ENCODE measurements at places on chromosomes 13 and 19.

DNA sequence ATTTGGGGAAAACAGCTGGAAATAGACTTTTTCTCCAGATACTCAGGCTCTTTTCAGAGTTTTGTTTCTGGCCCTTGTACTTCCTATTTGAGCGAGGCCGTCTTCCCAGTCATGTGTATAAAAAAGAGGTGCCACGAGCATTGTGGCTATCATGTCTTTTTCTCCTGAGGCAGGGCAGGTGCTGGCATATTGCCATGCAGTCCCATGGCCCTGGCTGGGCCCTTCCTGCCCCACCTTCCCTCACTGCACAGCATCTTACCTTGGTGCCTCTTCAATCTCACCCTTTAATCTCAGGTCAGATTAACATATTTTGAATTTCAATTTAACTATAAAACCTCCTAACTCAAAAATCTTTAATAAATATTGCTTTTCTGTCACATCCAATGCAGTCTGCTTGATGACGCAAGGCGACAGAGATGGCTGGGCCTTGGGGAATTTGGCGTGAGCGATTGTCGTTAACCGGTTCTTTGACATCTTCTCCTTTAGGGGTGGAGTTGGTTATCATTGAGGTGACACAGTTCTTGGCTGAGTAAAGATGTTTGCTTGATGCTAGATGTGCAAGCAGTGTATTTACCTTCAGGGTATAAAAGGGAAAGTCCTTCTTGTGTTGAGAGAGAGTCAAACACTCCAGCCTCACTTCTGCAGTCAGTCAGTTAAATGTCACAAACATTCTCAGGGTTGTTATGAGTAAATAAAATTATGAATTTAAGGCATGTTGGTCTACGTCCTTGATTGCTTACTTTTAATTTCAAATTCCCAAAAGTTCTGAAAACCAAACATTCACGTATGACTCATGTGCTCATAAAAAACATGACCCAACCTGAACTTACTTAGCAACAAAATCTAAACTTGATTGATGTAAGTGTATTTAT lies 289.9 kb downstream of the MYO16 start:
- DNase-seq, result no peak

- DNase-seq, result no peak
Observed at GRCh38 chr13:19860884-19861655, 2.4 kb downstream of the ZMYM5 start.

DNA sequence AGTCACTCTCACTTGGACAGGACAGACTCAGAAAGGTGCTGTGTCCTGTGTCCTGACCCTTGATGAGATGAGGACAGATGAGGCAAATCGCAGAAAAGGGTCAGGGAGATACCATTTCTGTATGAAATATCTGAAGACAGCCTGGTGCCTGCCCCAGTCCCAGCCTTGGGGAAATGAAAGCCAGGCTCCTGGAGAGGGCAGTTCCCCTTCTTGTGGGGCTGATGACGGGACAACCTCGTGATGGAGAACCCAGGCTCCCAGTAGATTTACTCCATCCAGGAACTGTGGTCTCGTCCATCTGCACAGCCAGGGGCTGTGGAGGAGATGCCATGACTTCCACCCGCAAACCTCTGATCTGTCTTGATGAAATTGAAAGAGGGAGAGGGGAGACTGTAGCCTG lies 13.8 kb downstream of the LILRB1 start:
- peak; percentile 95 for DNase-seq

DNA sequence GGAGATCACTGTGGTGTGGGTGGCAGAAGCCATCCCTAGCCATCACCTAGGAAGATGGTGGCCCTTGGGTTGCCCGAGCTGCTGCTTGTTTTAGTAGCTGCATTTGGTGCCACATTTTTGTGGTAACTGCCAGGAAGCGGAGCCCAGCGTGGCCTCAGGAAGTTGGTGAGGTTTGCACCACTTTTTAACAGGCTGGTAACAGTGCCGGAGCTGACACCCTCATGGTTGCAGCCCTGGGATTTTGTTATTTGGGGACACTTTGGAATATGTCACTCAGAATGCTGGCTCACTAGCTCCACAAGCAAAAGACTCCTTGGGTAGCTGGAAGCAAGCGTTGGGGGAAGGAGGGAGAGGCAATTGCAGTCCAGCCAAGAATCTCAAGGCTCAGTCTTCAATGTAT lies 22.1 kb downstream of the ACTN4 start:
- DNase-seq, result no peak

DNA sequence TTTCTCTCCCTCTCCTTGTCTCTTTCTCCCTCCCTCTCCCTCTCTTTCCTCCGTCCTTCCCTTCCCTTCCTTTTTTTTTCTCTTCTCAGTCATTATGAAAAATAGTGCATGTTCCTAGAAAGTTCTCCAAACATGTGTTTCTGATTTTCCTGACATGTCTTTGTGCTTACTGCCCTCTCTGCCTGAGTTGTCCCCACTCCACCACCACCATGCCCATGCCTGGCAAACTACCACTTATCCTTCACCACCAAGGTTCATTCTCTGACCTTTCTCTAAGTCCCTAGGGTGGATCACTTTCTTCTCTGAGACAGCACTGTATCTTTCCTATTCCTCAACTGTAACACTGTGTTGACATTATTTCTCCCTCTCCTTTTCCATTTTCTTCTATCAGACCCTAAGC lies 98.2 kb downstream of the LACC1 start:
- no peak for DNase-seq

DNA sequence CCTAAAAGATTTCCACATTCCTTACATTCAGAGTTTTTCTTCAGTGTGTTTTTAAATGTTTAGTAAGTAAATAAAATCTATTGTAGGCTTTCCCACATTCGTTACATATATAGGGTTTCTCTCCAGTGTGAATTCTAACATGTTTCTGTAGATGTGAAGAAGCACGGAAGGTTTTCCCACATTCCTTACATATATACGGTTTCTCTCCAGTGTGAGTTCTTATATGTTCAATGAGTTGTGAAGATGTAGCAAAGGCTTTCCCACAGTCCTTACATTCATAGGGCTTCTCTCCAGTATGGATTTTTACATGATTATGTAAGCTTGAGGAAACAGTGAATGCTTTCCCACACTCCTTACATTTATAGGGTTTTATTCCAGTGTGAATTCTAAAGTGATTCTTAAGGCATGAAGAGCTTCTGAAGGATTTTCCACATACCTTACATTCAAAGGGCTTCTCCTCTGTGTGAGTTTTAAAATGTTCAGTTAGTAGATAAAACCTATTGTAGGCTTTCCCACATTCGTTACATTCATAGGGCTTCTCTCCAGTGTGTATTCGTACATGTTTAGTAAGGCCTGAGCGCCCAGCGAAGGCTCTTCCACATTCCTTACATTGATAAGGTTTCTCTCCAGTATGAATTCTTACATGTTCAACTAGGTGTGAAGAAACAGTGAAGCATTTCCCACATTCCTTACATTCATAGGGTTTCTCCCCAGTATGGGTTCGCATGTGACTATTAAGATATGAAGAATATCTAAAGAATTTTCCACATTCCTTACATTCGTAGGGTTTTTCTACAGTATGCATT lies 18.2 kb downstream of the ZNF121 start:
- no peak for DNase-seq

DNA sequence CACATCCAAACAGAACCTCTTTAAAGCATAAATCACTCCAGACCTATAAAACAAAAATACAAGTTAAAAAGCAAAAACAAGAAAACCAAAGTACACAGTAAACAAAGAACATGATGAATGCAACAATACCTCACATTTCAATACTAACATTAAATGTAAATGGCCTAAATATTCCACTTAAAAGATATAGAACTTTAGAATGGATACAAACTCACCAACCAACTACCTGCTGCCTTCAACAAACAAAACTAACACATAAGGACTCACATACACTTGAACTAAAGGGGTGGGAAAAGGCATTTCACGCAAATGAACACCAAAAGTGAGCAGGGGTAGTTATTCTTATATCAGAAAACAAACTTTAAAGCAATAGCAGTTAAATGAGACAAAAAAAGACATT lies 44.9 kb upstream of the PABPC3 start:
- no peak for DNase-seq

- peak; percentile 1 for DNase-seq
Observed at GRCh38 chr19:52307275-52307674, 10.3 kb downstream of the ZNF480 start.

DNA sequence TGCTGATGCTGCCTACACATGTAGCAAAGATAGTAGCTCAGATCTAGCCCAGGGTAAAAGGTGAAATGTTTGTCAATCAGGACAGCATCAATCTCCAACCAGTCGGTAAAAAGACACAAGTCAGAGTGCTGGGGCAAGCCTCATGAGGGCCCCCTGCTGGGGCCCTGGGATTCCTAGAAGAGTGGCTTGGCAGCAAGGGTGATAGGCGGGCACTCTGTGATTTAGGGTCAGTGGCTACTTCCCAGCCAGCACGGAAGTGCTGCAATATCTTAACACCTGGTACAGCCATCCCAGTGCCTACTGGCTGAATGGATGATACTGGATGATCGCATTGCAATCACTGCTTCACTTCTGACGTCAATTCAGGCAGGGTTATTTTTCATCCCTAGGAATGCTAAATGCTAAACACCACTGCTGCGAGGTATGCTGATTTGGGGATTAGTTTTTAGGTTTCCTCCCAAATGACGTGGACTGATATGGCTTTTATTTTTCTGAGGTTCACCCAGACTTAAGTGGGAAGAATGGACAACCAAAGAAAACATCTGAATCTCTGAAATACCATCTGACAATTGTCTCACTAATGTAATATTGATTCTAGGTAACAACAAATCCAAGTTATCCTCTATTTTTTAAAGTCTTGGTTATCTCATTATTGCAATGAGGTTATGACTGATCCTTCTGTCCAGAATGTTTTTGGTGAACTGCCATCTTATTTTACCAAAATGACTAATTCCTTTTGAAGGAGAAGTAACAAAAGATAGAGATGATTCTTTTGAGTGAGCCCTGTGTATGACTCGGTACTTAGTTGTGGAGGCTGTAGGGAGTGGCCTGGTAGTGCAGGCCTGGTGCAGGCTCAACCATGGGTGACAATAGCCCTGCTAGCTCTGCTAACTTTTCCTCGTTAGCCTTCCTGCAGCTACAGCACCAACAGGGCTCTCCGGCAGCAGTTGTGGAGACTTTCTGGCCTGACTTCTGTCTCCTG lies 432.5 kb downstream of the FGF9 start:
- peak; percentile 19 for DNase-seq

DNA sequence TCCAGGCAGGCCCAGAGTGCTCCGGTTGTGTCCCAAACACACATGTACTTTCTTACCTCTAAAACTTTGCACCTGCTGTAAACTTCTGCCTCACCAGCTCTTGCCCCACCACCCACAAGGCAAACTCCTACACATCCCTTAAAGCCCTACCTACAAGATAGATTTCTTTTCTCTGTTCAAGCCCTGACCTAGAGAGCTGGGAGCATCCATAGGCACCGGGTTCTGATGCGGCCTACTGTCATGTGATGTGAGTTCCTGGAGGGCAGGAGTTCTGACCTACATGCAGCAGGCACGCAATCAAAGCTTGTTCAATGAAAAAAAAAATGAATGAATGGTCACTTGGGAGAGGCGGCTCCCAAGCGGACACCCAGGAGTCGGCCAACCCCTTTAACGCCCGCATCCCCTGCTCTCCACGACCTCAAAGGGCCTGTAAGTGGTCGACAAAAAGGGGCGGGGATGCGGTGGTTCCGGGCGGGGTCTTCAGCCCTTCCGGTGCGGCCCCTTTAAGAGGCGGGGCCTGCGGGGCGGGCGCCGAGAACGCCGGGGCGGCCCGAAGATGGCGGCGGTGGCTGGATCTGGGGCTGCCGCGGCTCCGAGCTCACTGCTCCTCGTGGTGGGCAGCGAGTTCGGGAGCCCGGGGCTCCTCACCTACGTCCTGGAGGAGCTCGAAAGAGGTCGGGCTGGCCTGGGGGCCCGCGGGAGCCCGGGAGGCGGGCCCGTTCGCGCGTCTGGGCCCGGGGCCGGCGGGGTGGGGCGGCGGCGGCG lies at the start of gene MAP1S:
Gene MAP1S, plus strand, starts transcription at position 534 of the 765 bp plus-strand sequence. Its CDS starts 23 bp downstream, at position 557.
- peak; percentile 64 for DNase-seq

- DNase-seq, result peak; percentile 94
Observed at GRCh38 chr19:54047616-54048015, 16.1 kb downstream of the VSTM1 start.

DNA sequence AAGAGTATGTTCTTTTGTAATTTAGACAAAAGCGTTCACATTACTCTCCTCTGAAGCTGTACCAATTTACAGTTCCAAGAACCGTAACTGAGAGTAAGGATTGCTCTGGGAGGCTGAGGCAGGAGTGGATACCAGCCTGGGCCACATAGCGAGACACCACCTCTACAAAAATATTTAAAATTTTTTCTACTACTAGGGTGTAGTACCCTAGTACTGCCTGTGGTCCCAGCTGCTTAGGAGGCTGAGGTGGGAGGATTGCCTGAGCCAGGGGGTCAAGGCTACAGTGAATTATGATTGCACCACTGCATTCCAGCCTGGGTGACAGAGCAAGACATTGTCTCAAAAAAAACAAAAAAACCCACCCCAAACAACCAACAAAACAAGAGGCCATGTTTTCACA lies 12.1 kb upstream of the CYP2A6 start:
- DNase-seq, result no peak

- DNase-seq, result no peak
Observed at GRCh38 chr13:60066226-60066625, 97.5 kb downstream of the DIAPH3 start.

- no peak for DNase-seq
Observed at GRCh38 chr19:28841531-28841930, 371.4 kb downstream of the UQCRFS1 start.

- peak; percentile 52 for DNase-seq
Observed at GRCh38 chr13:42997381-42997780, 5.3 kb upstream of the EPSTI1 start.

GRCh38 chr19:803686-804418 lies 6.6 kb downstream of the PTBP1 start:
- no peak for DNase-seq

- DNase-seq, result no peak
Observed at GRCh38 chr19:18396471-18397241, 766 bp downstream of the LRRC25 start.

DNA sequence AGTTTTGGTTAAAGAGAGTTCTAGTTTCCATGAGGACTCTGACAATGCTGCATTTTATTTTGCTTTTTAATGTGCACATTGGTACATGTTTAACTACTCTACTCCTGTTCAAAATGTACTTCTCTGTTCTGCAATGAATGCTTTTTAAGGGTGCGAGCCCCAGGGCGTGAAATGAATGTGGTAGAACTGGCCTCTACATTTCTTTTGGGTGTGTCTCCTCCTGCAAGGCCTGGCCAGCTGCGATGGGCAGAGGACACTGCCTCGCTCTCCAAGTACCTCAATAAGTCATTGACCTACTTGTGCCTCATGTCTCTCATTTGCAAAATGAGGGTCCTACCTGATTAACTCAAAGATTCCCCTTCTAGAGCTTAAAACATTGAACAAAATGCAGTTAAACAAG lies 6.7 kb downstream of the RGS9BP start:
- DNase-seq, result no peak

- no peak for DNase-seq
Observed at GRCh38 chr13:108328848-108329247, 59.3 kb downstream of the TNFSF13B start.
